ENCODE measurements at places on chromosomes 4 and X.

DNA sequence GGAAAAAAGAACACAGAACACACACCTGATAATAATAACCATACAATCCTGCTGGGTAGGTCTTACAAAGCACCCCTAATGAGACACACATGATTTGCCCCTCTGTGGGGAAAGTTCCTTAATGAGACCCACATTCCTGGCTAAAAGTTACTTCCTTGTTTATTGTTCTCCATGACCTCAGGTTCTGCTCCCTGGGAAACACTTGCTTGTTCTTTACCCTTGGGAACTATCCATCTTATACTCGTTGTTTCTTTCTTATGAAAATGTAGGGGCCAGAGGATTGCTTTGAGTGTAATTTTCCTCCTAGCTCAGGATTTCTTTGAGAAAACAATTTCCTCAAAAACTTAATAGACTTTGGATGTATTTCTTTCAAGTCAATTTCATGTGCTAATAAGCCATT, 52.1 kb upstream of the PCDH10 start:
- DNase-seq: no peak

GRCh38 chr4:173002830-173003561, 165.6 kb upstream of the GALNT7 start:
- DNase-seq: no peak

DNA sequence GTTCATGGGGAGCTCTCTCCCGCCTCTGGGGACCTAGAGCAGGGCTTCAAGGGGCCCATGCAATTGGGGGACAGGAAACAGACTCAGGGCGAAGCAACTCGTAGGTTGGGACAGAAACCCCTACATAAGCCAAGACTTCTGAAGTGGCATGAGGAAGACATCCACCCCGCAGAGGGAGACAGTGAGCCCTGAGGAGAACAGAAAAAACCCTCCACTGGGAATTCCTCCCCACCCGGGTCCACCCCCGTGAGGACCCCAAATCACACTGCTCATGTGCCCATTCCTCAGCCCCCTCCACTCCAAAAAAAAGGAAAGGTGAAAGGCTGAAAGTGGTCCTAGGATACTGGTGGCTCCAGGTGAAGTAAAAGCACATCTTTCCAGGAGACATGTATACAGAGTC, 74.0 kb downstream of the CPZ start:
- no peak for DNase-seq

GRCh38 chr4:38944440-38944839, 76.8 kb downstream of the FAM114A1 start:
- no peak for DNase-seq

- DNase-seq: no peak
Observed at GRCh38 chr4:169144061-169144600, 126.6 kb downstream of the SH3RF1 start.

GRCh38 chr4:188336891-188337290, 197.7 kb downstream of the TRIML1 start:
- no peak for DNase-seq

GRCh38 chr4:145436796-145437195, 44.9 kb upstream of the SMAD1 start:
- no peak for DNase-seq

DNA sequence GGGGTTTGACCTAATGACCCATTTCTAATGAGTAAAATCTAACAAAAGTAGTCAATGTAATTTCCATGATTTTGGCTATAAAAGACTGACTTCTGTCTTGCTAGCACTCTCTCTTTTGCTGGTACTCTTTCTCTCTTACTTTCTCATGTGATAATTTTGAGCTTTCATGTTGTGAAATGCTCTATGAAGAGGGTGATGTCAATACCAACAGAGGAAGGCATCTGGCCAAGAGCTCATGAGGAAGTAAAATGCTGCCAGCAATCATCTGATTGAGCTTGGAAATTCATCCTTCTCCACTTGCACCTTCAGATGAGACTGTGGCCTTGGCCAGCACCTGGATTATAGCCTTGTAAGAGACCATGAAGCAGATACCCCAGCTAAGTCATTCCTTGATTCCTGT, 347.7 kb downstream of the HS3ST1 start:
- DNase-seq: no peak

DNA sequence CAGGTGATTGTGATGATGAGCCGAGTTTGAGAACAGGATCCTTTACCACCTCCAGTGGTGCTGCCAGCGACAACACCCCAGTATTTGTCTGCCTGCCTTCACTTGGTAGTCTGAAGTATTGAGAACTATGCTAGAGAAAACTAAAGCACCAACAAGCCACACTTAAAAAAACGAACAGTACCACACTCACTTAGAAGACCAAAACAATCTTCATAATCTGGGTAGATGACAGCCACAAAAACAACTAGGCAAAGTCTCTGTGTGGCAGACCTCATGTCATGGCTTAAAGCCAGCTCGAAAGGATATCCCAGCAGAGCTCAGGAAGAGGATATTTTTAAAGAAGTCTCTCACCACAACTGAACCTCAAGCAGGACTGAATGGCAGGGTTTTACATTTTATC, 236.0 kb downstream of the GPC3 start:
- DNase-seq: no peak
